ENCODE measurements at places on chromosomes 6 and 20. TPM values are rescaled to one million over a fixed set of nuclear protein-coding genes. Genes with fewer than 3 reads are reported as not detected.

The DEFB124 gene
- 0.81 TPM for total RNA-seq

The CNKSR3 gene
- 39.0 TPM for total RNA-seq

The TMEM74B gene
- 2.0 TPM for total RNA-seq

The CST5 gene
- total RNA-seq, result not detected

The POLR3F gene
- 6.2 TPM for total RNA-seq

The GSTA4 gene
- 19.9 TPM for total RNA-seq

The OXT gene
- 0.46 TPM for total RNA-seq

The CENPW gene
- total RNA-seq, result 3.3 TPM

The PAK1IP1 gene
- total RNA-seq, result 7.3 TPM

The SIGLEC1 gene
- total RNA-seq, result 8.2 TPM

The GHRH gene
- not detected for total RNA-seq

The TNFRSF6B gene
- total RNA-seq, result 3.2 TPM

The CENPQ gene
- total RNA-seq, result 3.5 TPM

The PMEPA1 gene
- total RNA-seq, result 83.8 TPM

The PPIL1 gene
- 16.0 TPM for total RNA-seq

The GSTA1 gene
- 382 TPM for total RNA-seq

The TBX18 gene
- total RNA-seq, result 1.4 TPM

The RSPH9 gene
- total RNA-seq, result 0.58 TPM

The CST3 gene
- 2,306 TPM for total RNA-seq

The RBPJL gene
- 0.26 TPM for total RNA-seq

The MUCL3 gene
- total RNA-seq, result 93.5 TPM

The ZNF184 gene
- total RNA-seq, result 6.4 TPM

The MYL9 gene
- total RNA-seq, result 1,833 TPM

The ALDH8A1 gene
- 1.0 TPM for total RNA-seq

The SRSF12 gene
- 2.2 TPM for total RNA-seq

The WFDC2 gene
- total RNA-seq, result 144 TPM

The RSPO3 gene
- 3.4 TPM for total RNA-seq

The FILIP1 gene
- 22.9 TPM for total RNA-seq

The TCF19 gene
- 4.8 TPM for total RNA-seq

The SEMG1 gene
- total RNA-seq, result 1.1 TPM

The BPIFB4 gene
- total RNA-seq, result not detected

The PAK5 gene
- 12.5 TPM for total RNA-seq

The BEND6 gene
- total RNA-seq, result 0.95 TPM

The BFSP1 gene
- 1.2 TPM for total RNA-seq

The GPR63 gene
- total RNA-seq, result 1.6 TPM

The FAXC gene
- total RNA-seq, result 7.3 TPM

The FAM210B gene
- 72.9 TPM for total RNA-seq

The C20orf202 gene
- 0.66 TPM for total RNA-seq

The RGS17 gene
- total RNA-seq, result 3.5 TPM

The GTPBP2 gene
- 74.2 TPM for total RNA-seq

The DYNLT2 gene
- 1.5 TPM for total RNA-seq

The LRP11 gene
- 50.0 TPM for total RNA-seq

The HAO1 gene
- total RNA-seq, result 2.7 TPM

The LRRC73 gene
- 7.0 TPM for total RNA-seq

The TSPO2 gene
- total RNA-seq, result 1.0 TPM

The TBXT gene
- not detected for total RNA-seq

All from mucosa of gallbladder (tissue), 1 donor.